ENCODE measurements at places on chromosomes 3 and 15. TPM values are rescaled to one million over a fixed set of nuclear protein-coding genes. Genes with fewer than 3 reads are reported as not detected.

The GATA2 gene
- total RNA-seq: 6.3 TPM

The DYNLT2B gene
- total RNA-seq: 9.2 TPM

The TEX55 gene
- not detected for total RNA-seq

The SEMA3F gene
- total RNA-seq: 10.4 TPM

The MAP6D1 gene
- 1.0 TPM for total RNA-seq

The ARPP21 gene
- total RNA-seq: 1.6 TPM

The CLK3 gene
- total RNA-seq: 65.9 TPM

The P4HTM gene
- not detected for total RNA-seq

All from A375 (cell line).